Progenitor cell of endocrine pancreas (in vitro differentiated cells): ENCODE measurements at places on chromosomes 5 and 9.

- no peak for DNase-seq
These were observed 120.5 kb downstream of the C5orf15 start for GRCh38 chr5:133847886-133848285.

DNA sequence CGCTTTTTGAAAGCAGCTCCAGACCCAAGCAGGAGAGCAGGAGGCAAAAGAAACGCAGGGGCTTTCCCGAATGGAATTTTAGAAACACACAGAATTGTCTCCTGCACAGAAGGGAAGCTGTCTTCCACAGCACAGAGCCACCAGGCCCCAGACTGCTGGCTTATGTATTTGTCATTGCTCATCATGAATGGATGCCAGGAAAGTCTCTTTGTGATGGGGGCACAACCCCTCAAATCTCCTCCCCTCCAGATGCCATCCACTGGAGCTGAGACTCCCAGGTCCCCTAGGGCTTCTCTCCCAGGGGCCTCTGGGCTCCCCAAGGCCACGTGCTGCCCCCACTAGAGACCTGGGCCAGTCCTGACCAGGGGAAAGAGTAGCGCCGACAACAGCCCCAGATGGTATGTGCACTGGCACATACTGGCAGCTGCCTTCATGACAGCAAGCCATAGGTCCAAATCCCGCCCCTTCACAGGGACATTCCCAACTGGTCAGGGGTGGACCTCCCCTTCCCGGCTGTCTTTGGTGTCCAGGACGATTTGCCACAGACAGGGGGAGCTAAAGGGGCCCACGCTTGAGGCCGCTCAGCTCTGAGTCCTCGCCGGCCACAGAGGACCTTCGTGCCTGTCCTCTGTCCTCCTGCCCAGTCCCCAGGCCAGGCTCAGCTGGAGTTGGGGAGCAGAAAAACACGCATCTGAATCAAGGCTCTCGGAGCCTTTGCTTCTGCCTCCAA is 127.8 kb downstream of the KCNIP1 start:
- DNase-seq, result peak; percentile 21

DNA sequence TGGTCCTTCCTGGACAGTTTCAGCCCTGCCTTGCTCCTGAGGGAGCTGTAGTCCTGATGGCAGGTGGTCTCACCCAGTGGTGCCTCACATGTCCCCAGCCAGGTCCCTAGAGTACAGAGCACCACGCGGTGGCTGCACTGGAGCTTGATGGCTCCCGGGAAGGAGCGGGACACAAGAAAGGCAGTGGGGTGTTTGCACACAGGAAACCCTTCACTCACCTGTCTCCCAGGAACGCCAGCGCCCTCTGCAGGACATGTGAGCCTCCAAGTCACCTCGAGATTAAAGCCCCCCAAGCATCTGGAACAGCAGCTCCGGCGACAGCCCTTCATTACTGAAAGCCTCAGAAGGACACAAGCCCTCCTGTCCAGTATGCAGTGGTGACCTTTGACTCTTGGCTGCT is 19.9 kb upstream of the TMEM250 start:
- peak; percentile 58 for DNase-seq

GRCh38 chr5:51172903-51173626 is 210.2 kb upstream of the ISL1 start:
- no peak for DNase-seq

DNA sequence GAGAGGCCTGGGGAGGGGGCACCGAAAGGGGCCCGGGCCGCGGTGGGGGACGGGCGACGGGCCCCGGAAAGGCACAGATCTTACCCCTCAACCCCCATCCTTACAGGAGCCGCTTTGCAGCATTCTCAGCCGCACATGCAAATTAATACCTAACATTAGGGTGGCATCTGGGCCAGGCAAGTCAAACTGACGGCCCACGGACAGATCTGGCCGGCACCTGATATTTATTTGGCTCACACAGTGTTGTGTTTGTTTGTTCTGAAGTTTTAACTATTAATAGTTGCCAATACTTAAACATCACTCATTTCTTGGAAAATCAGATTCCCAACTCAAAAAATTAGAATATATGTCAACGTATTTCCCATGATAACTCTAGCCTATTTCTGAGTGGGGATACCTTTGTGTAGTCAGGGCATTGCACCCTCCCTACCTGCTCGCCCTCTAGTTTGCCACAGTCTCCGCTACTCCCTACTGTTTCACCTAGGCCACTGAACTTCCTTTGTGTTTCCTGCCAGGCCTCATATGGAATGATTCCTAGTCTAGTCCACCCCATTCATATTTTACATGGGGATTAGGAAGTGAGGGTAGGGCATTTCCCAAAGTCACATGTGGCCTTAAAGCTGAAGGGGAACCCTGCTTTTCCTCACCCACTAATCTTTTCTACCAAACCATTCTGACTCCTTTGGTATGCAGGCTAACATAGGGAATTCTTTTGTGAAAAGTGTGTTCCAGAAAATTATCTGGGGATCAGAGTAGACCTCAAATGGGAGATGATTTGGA is 71.9 kb upstream of the LARP1 start:
- no peak for DNase-seq

- no peak for DNase-seq
These were observed 90.3 kb downstream of the BARX1 start for GRCh38 chr9:93864840-93865239.

- no peak for DNase-seq
These were observed 845 bp upstream of the NR4A3 start for GRCh38 chr9:99820685-99821395.

DNA sequence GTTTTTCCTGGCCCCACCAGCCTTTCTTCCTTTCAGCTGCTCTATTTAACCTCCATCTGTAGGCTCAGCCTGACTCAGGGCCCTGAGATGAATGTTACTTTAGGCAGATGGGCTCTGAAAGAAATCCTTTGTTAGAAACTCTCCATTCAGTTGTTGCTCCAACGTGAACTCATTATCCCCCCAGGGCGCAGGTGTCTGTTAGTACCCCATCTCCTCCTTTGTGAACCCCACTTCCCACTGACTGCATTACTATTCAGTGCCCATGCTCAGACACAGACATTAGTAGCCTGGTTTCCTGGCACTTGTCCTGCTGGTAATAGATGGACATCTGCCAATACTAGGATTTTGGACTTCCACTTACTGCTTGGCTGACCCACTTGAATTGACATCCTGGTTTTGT is 1271.6 kb downstream of the PTPRD start:
- DNase-seq, result no peak

DNA sequence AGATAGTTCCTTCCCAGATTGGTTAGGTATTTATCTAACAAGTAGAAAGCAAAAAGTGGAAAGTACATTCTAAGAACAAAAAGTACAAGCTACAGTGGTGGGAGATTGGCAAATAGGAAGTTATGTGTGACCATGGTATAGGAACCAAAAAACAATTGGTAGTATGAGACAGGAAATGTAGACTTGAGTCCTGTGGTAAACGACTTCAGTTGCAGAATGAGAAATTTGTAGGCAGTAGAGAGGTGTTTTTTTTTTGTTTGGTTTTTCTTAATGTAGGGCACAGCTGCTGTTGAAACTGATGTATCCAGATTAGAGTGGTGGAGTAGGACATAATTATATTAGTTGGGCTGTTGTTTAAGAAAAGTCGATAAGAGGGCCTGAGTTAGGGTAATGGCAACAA is 72.0 kb downstream of the CCNH start:
- no peak for DNase-seq

DNA sequence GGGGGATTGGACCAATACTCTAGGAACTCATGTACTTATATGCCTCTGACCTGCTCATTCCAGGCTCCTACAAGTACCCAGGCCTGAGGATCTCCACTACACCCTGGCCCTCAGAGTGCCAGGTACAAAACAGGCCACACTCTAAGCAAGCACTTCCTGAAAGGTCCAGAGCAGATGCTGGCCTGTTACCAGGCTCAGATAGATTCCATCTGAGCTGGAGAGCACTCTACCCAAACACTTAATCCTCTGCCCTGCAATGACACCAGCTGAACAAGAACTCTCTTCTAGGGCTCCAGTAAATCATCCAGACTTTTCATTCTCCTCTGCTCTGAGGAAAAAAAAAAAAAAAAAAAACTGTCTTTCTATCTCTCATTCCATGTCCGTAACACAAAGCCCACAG is 2.9 kb downstream of the P4HA2 start:
- no peak for DNase-seq

DNA sequence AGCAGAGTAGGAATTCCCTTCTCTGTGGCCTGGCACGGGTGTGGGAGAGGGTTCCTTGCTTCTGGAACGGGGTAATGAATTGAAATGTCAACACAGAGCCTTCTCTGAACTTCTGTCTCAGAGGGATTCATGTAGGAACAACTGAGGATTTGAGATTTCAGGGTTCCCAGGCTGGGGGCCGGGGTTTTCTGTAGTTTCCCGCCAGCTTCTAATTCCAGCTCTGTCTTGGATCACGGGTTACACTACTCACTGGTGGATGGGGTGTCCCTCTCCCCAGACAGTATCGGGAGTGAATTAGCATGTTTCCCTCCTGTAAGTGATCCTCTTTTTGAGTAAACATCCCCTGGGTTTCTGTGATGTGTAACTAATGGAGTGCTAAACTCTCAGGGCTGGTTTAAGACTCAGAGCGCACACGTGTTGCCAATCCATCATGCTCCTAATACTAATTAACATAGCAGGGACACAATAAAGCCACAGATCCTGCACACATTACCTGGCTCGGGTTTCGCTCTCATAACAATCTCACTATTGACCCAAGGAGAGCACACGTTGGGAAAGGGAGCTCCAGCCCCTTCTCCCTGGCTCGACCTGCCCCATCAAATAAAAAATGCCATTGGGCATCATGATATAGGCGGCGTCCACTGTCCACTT is 18.1 kb upstream of the DMRT2 start:
- DNase-seq, result no peak

DNA sequence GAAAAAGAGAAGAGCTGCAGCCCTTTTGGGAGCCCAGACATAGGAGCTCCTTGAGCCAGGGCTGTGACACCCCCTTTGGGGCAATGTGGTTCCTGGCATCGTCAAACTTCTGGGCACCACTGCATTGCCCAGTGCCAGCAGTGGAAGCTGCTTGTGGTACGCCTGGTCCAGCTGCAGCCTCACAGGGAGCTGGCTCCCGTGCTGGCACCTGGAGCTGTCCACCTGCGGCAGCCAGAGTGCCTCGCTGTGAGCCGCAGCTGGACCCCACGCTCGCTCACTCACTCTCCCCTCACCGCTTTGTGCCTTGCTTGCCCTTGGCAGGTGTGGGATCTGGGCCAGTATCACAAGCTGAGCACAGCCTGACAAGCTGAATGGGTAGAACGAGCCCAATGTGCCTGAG is 1150.8 kb upstream of the CDH6 start:
- DNase-seq, result no peak

DNA sequence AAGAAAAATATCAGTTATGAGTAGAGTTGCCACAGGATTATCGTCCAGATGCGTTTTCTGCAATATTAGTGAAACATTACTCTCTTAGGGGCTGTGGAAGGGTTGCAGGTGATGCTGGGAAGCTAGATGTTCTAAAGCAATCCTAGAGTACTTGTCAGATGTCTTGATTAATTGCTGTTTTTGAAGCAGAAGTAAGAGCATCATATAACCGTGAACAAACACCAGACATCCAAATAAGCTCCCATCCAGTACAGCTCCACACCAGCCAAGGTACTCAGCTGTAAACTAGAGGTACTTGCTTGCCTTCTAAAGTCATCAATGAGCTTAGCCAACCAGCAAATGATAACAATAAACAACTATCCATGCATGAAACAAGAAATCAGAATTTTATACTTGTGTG is 131.1 kb downstream of the ST8SIA4 start:
- DNase-seq, result no peak

GRCh38 chr5:127006744-127007143 is 23.6 kb downstream of the MARCHF3 start:
- no peak for DNase-seq

DNA sequence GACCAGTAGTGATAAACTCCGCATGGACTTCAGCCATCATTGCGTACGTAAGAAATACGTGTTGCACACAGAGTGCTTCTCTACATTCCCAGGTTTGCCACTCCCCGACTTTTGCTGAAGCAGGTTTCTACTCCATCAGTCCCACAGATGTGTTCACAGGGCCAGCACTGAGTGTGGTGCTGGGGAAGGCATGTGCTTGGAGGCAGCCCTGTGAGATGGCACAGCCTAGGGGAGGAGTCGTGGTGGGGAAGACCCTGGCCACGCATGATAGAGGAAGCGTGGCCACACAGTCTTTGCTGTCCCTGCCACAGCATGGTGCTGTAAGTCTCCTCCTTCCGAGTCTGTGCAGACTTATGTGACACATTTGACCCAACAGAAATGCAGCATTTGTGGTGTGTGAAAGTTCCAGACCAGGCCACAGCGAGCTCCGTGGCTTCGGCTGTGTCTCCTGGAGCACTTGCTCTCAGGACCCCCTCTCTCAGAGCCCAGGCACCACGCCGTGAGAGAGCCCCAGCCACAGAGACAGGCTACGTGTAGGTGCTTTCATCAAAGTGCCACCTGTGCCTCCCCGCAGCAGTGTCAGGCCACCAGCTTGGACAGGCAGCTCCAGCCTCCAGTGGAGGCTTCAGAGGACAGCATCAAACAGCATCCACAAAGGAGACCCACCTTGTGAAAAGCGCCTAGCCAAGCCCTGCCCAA is 197.8 kb downstream of the AUH start:
- DNase-seq, result no peak

GRCh38 chr9:8332331-8332650 is 532.7 kb upstream of the DMAC1 start:
- DNase-seq, result no peak

DNA sequence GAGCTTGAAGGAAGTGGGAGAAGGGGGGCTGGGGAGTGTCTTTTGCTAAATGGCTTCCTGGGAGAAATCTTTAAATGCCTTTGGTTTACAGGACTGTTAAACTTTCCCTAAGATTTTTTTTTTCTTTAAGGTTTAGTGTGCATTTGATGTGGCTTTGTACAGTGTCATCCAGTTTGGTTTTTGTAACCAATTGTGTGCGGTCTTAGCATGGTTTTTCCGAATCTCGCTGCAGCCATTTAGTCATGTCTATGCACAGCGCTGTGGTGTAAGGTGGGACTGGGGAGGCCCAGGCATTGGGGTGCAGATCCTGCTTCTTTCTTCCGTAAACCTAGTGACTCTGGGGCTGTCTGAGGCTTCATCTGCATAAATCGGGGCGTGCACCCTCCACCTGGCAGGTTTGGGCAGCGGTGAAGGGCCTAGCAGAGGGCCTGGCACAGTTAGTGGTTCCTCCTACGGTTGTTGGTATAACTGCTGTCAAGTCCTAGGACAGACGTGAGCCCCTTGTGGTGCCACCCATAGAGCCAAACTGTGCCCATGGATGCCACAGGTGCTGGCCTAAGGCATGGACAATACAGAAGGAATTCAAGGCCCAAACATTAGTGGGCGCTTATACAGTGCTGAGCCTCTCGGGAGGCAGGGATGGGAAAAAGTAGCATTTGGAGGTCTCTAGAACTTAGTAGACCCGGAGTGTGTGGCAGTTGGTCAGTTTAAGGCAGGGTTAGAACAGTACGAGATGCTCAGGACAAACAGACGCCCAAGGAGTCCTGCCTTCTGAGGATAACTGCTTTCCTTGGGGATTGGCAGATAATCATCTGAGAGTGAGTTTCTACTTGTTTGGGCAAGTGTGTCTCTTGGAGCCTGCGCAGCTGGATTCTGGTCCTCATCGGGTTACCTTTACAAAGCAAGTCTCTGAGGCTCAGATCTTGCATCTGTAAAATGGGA is 1.5 kb downstream of the PRRC2B start:
- no peak for DNase-seq
